NCI-H187 treated with DMSO at 0.1 percent for 48 hours (cell line): ENCODE measurements at places on chromosomes 6 and 20.

DNA sequence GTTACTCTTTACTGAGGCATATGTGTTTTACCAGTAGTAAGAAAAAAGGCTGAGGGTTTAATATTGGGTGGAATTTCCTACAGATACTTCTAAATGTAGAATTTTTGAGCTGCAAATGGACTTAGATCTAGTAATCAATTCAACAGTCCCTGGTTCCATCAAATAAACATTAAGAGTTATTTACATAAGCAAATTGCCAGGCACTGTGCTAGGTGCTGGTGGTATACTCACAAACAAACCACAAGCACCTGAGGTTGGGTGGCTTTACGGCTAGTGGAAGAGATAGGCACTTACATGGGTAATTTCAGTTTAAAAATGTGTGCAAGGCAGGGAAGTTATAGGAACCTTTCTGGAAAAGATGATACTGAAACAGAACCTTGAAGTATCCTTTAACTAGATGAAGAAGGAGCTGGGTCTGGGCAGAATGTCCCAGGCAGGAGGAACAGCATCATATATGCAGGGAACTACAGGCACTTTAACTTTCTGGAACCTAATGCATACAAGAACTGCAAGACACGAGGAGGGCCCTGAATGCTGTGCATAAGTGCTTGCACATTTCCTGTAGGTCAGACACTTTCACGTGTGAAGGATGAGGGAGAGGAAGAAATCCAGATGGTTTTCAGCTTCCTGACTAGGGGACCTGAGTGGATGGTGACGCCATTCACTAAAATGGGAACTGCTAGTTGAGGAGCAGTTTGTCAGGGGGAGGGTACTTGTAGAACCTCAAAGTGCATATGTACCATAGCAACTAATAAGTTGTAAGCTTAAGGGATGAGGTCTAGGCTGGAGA, 4.5 kb downstream of the CCN6 start:
- DNase-seq, result no peak

- no peak for DNase-seq
These were observed 220.5 kb downstream of the ANKRD60 start for GRCh38 chr20:58007947-58008346.

- DNase-seq, result no peak
These were observed 16.2 kb upstream of the SLC22A16 start for GRCh38 chr6:110492584-110492983.

- DNase-seq, result no peak
These were observed 58.9 kb downstream of the FOXO3 start for GRCh38 chr6:108619431-108620197.

GRCh38 chr6:112560651-112561050, 213.5 kb downstream of the RFPL4B start:
- DNase-seq, result no peak

DNA sequence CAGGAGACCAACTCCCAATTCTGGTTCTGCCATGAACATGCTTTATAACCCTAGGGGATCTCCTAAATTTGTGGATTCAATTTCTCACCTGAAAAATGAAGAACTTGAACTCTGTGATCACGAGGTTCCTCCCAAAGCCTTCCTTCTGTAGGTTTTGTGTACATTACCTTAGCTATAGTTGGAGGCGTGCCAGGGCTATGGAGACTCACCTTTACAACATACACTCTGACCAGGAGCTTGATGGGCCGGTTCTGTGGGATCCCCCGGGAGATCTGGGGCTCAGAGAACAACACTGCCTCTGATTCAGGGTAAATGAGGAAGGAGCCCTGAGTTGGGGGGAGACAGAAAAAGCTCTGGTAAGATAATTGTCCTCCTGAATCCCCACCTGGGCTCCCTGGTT, 34.1 kb downstream of the ERGIC3 start:
- DNase-seq, result no peak

DNA sequence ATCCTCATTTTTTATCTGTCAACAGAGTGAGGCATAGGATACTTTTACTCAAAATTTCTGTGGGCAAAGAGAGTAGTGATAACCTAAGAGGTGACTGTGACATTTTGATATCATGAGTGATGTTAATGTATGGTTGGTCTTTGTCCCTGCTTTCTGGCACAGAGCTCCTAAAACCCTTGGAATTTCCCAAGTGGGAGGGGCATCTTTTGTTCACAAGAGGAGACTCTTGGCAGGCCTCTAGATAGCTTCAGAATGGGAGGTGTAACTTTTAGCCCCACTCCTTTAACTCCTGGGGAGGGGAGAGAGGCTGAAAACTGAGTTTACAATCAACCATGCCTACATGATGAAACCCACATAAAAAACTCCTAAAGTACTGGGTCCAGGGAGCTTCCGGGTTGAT, 527.8 kb downstream of the RFPL4B start:
- DNase-seq, result no peak
